ENCODE measurements at places on chromosomes 6 and 20. TPM values are rescaled to one million over a fixed set of nuclear protein-coding genes. Genes with fewer than 3 reads are reported as not detected.
A peak's percentile ranks its signal among the peaks of the same experiment; 100 is the strongest.

DNA sequence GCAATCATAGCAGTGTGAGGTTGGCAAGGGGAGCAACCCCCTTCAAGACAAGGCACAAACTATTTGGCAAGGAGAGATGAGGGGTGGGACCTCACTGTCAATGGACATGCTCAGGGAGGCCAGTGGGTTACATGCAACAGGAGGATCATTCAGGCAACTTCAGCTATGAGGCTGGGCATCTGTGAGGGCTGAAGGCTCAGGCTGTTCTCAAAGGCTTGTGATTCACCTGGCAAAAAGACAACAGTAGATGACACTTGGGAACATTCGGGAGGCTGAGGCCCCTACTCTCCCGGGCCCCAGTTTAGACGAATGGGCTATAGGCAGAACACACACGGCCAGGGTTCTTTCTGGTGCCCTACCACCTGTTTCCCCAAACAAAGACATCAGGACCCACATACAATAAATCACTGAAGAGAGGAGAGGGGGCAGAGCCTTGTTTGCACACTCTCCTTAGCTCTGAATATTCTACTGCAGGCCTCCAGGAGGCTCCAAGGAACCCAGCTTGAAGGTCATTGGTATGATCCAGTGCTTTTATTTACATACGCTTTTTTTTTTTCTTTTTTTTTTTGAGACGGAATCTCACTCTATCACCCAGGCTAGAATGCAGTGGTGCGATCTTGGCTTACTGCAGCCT lies 7.9 kb downstream of the TUBB start:
- DNase-seq: peak; percentile 51

DNA sequence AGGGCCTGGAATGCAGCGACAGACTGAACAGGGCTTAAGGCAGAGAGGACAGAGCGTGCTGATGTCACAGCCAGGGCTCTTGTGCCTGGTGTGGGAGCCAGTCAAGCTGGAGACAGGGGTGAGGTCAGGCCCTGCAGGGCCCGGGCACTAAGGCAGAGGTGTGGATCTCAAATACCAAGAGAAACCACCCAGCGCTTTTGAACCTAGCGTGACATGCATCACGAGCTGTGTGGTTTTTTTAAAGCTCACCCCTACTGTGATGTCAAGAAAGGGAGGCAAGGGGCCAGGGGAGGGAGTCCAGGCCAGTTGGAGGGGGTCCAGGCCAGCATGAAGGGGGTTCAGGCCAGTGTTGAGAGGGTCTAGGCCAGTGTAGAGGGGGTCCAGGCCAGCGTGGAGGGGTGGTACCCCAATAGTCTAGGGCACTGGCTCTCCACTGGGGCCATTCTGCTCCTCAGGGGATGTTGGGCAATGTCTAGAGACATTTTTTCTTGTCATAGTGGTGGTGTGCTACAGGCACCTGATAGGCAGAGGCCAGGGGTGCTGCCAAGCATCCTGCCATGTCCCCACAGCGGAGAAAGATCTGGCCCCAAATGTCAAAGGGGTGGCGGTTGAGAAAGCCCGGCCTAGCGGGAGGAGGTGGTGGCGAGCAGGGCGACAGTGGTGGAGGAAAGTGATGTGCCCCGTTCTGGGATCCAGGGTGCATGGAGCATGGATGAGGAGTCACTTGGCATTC lies 42.6 kb downstream of the RBM38 start:
- no peak for DNase-seq

DNA sequence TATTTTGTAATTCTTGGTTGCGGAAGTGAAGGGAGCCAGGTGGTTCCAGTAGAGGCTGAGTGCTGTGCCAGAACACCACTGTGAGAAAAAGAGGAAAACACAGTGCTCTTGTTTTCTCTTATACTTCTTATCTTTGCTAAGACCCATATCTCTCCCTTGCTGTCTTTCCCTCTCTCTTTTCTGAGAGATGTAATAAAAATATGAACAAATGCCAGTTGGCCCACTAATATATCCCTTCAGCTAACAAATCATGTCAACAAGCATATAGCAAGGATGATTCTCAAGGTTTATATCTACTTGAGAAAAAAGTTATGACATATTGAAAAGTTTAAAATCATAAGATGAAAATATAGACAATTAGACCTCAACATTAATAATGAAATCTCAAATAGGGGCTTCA lies 758.3 kb downstream of the HDGFL1 start:
- no peak for DNase-seq

The RNF5 gene
- total RNA-seq: 70.4 TPM

The ECT2L gene
- not detected for total RNA-seq

The MBOAT1 gene
- 10.5 TPM for total RNA-seq

The UBE2C gene
- total RNA-seq: 167 TPM

DNA sequence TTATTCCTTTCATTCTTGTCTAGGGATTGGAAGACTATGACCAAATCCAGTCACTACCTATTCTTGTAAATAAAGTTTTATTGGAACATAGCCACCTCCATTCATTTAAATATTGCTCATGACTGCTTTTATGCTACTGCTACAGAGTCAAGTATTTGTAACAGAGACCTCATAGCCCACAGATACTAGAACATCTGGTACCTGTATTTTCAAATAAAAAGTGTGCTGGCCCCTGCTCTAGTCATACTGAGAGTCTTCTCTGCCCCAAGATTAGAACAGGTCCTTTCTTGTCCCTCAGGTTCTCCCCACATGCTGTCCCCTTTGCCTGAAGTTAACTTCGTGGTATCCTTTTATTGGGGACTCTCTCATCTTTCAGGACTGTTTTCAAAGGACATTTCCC lies 422.3 kb downstream of the CBLN4 start:
- no peak for DNase-seq

- DNase-seq: no peak
Observed at GRCh38 chr20:60428651-60429050, 470.4 kb downstream of the CDH26 start.

The CST5 gene
- total RNA-seq: not detected

GRCh38 chr20:43761386-43762340 lies 34.9 kb upstream of the GTSF1L start:
- no peak for DNase-seq

The SUN5 gene
- total RNA-seq: not detected

- DNase-seq: no peak
Observed at GRCh38 chr6:73177221-73177944, 47.9 kb downstream of the KHDC1L start.

GRCh38 chr20:52751571-52751970 lies 220.6 kb upstream of the TSHZ2 start:
- DNase-seq: no peak

DNA sequence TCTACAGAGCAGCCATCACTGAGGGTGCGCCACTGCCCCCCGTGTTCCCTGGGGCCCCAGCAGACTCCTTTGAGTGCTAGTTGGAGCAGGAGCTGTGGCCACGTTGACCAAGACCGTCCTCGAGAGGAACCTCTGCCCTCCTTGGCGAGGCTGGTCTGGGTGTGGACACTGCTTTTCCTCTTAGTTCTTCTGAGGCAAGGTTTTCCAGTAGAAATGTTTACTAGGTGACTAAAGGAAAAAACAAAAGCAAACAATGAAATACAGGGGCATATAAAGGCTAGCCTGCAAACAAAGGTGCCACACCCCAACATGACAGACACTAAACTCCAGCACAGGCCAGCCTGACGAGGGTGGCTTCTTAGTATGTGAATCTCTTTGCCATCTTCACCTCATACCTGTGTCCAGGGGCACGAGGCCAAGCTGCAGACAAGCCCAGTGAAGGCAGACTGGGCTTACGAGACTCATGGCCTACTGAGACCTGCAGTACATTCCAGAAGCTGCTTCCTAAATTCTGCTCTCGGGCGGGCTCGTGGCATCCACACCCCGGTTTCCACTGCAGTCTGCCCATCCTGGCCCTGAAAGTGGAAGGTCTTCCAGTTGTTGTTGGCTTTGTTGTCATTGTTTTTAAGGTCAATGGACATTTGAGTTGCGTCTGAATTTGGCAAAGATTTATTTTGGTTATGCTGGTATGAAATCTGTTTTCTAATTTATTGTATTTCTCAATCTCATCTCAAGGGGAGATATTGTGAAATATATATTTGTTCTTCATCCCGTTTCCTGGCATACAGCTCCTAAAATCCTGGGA lies 39.2 kb downstream of the FAM50B start:
- no peak for DNase-seq

GRCh38 chr6:138692978-138693909 lies 80.3 kb upstream of the CCDC28A start:
- DNase-seq: peak; percentile 87

- DNase-seq: no peak
Observed at GRCh38 chr20:19691125-19691524, 66.9 kb upstream of the RIN2 start.

GRCh38 chr6:28656715-28657114 lies 131.0 kb downstream of the GPX5 start:
- DNase-seq: no peak

- DNase-seq: no peak
Observed at GRCh38 chr6:73062837-73063236, 162.5 kb downstream of the KHDC1L start.

DNA sequence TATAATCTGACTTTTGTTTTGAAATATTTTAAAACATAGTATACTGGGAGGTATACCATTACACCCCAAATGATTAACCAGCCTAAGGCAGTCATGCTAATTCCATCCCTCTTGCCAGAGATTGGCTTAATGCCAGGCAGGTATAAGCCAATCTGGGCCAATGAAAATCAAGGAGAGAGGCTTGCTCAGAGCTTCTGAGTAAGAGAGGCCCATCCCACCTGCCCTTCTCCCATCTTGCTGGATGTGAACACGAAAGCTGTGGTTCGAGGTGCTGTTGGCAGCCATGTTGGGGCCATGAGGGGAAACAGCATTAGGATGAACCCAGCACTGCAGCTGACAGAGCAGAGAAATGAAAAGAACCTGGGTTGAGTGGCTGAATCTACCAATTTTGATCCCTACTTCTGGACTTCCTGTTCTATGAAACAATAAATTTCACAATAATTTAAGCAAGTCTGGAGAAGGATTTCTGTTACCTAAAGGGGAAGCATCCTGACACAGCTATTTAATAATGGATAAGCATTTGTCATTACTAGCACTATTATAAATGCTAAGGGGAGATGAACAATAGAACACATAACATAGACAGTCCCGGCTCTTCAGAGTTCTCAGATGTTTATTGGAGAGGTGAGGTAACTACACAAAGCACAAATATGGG lies 152.3 kb downstream of the CDC5L start:
- no peak for DNase-seq

All from Daoy (cell line).